ENCODE measurements at places on chromosomes 16 and 17.

DNA sequence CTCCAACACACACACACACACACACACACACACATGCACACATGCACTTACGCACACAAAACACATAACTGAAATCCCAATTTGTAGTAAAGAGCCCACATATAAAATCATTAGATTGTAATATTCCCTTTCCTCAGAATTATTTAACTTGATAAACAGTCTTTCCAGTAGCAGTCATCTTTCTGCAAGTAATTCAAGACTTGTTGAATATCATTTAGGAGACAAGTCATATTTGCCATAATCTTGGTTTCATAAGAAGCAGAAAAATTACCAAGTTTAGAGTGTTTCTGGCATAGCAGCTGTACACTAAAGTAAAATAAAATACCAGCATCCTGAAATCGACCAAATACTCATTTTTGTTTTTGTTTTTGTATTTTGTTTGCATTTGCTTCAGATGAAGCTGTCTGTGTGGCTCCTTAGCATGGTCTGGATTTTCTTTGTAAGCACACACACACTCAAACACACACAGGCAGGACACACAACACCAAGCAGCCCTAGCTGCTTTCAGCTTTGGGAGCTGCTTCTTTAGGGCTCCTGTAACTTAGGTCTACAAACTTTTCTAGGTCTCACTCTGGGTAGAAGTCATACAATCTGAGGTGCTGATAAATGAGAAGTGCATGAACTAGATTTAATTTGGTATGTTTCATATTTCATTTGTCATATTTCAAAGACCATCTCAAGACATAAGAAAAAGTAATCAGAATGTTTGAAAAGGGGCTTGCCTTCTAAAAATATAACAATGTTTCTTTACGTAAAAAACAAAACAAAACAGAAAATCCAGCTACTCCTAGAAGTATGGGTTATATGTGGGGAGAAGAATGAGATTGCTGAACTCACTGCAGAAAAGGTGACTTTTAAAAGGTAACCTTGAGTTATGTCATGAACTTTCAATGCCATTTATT, 3.0 kb downstream of the SALL1 start:
- no peak for DNase-seq

DNA sequence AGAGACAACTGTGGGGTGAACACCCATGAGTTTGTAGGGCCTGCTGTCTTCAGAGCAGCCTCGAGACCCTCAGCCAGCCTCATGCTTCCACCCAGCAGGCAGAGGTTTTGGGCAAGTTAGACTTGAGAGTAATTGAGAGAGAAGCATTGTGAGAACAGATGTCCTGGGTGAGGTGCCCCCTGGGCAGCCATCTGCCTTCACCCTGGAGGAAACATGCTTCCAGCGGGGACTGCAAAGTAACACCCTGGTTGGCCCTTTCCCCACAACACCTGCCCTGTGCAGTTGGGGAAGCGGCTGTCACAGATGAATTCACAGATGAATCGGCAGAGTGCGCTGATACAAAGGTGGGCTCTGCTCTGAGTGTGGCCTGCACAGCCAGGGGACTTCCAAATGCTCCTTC, 23.4 kb downstream of the ATPAF2 start:
- no peak for DNase-seq

- no peak for DNase-seq
These were observed 51.5 kb upstream of the EMP2 start for GRCh38 chr16:10631886-10632285.

GRCh38 chr17:79835953-79836509, 3.2 kb downstream of the CBX4 start:
- DNase-seq: no peak

DNA sequence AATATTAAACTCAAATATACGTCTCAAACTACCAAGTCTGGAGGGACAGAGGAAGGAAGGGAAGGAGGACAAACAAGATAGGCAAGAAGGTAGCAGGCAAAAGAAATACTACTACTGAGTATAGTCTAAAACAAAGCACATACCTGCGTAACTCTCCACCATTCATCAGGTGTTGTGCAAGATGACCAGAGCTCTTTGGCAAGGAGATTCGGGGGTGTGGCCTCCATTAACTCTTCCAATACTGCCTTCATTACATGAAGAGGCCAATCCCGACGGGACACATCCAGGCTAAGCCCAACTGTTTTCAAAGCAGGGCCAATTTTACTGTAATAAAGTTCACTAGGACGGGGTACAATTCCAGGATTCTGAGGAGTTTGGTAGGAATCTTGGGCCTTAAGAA, 38.2 kb upstream of the ARL6IP1 start:
- DNase-seq: no peak

GRCh38 chr16:35724551-35724950, 2265.1 kb downstream of the TP53TG3F start:
- DNase-seq: no peak

DNA sequence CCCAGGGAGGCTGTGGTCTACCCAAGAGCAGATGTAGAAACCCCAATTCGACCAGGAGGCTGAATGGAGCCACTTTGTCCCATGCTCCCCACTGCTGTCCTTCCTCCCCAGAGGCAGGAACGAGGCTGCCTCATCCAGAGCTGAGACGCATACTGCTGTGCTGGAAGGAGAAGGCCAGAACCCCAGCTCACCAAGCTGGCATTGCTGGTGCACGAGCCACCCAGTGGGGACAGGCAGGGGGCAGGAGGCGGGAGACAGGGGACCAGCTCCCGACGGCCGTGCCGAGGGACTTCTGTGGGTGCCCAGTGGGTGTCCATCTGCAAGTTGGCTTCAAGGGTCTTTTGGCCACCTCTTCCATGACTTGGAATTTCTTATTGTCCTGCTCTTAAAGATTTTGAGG, 66.6 kb downstream of the NTN1 start:
- DNase-seq: no peak

Data from H54 (cell line).